Lower leg skin (tissue), 4 donors: ENCODE measurements at places on chromosomes 11 and 22. TPM values are rescaled to one million over a fixed set of nuclear protein-coding genes. Genes with fewer than 3 reads are reported as not detected.

DNA sequence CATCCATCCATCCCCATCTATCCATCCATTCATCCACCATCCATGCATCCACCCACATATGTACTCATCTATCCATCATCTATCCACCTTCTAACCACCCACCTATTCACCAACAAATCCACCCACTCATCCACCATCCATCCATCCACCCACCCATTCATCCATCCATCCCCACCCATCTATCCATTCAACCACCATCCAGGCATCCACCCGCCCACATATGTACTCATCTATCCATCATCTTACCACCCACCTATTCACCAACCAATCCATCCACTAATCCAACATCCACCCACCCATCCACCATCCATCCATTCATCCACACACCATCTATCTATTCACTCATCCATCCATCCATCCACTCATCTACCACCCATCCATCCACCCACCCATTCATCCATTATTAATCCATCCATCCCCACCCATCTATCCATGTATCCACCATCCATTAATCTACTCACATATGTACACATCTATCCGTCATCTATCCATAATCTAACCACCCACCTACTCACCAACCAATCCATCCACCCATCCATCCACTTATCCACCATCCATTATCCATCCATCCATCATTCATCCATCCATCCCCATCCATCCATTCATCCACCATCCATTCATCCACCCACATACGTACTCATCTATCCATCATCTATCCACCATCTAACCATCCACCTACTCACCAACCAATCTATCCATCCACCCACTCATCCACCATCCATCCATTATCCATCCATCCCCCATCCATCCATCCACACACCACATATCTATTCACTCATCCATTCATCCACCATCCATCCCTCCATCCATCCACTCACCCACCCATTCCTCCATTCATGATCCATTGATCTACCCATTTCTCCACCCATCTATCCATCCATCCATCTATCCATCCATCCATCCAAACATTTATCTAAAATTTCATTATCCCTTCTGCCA lies 940.0 kb downstream of the BRD1 start:
- DNase-seq, result peak; percentile 32

GRCh38 chr22:48192071-48192470 lies 1429.6 kb downstream of the TBC1D22A start:
- no peak for DNase-seq

DNA sequence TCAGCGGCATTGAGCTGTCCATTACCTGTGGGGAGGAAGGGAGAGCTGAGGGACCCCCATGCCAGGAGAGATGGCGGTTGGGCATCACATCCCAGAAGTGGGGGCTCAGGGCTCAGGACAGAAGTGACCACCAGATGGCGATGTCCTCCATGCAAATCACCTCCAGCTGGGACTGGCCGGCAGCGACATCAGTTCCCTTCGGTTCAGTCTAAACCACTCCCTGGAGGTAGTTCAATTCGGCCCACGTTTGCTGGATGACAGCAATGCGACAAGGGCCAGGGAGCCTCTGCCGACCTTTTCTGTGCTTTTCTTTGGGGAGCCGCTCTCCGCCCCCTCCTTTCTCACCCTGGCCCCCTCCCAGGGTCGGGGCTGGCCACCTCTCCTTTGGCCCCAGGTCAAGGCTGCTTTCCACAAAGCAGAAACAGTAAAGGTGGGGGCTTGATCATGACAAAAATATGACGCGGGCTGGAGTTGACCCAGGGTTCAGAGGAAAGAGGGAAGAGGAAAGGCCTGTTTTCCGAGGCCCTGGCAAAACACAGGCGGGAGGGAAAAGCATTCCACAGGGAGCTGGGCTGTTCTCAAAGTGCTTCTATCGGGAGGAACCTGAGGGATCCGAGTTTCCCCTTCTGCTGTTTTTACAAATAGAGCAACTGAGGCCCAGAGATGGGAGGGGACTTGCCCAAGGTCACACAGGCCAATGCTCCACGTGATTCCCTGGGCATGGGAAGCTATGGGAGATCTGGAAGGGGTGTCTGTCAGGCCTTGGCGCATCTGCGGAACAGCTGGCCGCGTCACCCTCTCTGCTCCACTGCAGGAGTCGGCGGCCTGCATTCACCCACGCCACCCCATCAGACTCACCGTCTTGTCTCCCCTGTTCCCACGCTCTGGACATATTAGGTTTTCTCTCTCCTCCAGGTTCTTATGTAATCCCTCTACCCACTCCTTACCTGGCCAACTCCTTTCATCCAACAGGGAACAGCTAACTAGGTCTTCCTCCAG lies 54.7 kb downstream of the FBXO7 start:
- peak; percentile 91 for DNase-seq

- DNase-seq, result no peak
These were observed 9.3 kb downstream of the SLC37A2 start for GRCh38 chr11:125072218-125072960.

DNA sequence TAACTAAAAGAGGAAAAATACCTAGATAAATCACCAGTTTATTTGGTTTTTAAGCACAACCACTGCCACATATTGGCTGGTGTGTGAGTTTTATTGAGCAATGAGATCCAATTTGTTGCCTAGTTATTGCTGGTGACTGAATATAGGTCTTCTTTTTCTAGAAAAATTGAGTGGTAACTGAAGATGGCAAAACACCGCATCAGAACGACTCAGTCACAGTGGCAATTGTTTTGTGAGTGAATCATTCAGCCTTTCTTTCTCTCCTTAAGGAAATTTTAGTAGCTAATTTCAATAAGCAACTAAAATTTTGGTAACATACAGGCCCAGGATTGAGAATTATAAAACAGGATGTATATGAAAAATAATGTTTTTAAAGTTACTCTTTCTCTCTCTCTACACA lies 533.0 kb downstream of the KCNA4 start:
- DNase-seq, result no peak

GRCh38 chr11:79121351-79121750 lies 319.5 kb downstream of the TENM4 start:
- DNase-seq, result no peak

DNA sequence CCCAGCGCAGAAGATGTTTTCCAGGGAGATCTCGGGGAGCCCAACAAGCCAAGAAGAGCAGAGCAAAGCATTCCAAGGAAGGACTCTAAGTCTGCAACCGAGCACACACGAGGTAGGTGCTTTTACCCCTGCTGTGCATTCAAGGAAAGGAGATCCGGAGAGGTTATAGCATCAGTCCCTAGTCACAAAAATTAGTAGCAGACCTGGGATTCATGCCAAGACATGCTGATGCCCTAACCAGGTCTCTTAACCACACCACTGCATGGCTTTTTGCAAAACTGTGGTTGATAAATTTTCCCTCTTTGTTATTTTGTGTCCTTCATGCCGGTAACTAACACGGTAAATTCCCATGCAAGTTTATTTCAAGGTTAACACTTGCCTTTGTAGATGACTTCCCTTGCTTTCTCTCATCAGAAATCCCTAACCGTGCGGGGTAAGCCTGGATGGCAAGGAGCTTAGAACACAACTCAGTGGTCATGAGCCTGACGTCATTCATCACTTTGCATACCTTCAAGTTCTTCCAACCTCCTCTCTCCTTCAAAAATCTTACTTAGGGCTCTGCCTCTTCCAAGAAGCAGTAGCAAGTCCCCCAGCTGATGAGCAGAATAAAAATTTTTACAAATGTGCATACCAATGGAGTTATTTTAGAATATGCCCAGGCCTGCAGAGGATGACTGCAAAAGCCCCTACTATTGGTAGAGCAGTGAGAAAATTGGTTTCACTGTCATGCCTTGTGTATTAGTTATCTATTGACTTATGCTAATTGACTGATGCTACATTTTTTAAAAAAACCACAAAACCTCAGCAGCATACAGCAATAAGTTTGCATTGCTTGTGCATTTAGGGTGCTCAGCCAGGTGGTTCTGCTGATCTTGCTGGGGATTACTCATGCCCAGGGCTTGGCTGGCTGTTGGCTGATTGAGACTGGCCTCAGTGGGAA lies 465.1 kb downstream of the MN1 start:
- DNase-seq, result no peak

GRCh38 chr22:41757502-41757901 lies 43.0 kb upstream of the CCDC134 start:
- DNase-seq, result no peak

DNA sequence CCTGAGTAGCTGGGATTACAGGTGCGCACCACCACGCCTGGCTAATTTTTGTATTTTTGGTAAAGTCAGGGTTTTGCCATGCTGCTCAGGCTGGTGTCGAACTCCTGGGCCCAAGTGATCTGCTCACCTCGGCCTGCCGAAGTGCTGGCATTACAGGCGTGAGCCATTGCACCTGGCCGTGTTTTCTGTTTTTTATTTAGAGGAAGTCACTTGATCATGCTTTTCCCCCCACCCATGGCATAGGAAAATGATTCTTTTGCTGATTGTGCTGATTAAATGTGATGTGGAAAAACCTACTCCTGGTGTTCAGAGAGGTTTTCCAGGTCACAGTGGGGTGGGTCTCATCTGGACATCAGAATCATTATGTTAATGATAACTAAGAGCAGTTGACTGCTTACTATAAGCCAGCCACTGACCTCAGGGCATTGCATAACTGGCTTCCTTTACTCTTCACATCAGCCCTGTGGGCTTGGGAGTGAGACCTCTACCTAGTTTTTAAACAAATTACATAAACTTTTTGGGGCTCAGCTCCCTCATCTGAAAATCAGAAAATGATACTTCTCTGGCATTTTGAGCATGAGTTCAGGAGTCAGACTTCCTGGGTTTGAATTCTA lies 71.0 kb downstream of the PTPRJ start:
- no peak for DNase-seq

DNA sequence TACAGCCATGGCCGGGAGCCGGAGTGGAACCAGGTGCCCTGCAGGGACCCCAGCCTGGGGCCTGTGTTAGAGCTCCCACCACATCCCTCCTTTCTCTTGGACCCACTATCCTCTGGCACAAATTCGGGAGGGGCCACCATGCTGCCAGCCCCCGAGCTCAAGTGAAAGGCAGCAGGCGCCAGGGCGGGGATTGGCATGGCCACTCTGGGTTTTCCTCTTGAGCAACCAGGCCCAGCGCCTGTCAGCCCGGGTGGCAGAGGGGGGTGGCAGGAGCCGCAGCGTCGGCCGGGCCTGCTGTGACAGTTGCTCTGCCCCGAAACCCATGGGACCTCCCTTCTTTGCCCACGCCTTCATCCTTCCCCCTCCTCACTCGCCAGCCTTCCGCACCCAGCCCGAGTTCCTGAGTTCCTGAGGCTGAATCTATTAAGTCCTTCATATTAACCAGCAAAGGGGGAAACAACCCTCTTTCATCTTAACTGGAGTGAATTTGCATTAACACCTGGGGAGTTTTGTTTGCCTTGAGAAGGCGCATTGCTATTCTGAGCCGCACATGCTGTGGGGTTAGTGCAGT lies 16.8 kb upstream of the CABP7 start:
- DNase-seq, result no peak

DNA sequence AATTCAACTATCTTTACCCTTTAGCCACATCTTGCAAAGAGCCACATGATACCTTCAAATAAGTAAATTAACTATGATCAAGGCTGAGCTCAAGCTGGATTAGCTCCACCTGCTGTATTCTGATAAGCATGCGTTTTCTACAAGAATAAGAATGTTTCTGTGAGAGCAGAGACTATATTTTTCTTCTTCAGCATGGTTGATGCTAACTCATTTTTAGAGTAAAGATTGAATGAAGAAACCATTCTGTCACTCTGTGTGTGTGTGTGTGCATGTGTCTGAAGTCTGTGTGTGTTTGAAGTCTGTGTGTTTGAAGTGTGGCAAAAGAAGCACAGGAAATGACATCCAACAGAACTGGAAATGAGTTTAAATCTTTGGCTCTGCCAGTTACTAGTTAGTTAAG lies 12.0 kb upstream of the LAYN start:
- no peak for DNase-seq

DNA sequence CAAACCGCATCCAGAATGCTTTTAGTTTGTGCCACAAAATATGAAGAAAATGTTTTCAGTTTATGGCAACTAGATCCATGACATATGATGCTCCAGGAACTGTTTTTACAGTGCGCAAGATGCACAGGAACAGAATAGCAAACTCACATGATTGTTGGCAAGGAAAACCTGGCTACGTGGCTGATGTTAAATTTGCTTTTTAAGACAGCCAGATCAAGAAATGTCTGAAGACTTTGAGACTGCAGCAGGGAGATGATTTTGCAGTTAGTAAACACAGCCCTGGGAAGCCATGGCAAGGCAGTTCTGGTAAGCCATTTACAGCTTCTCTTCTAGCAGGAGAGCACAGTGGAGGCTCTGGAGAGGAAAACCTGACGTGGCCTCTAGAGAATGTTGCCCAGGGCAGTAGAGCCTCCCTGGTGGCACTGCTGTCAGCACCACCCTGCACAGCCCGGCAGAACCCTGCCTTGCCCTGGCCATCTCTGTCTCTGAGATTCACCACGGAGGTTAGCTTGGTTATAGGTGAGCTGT lies 69.8 kb upstream of the TNRC6B start:
- DNase-seq, result no peak

Gene HIRA
- total RNA-seq, result 18.4 TPM

Gene TCN1
- 4.2 TPM for total RNA-seq

Gene NXPE4
- total RNA-seq, result not detected

Gene SNX32
- total RNA-seq, result 0.21 TPM
